ENCODE measurements at places on chromosomes 4 and X. TPM values are rescaled to one million over a fixed set of nuclear protein-coding genes. Genes with fewer than 3 reads are reported as not detected.
A peak's percentile ranks its signal among the peaks of the same experiment; 100 is the strongest.

The COX7B2 gene
- polyA plus RNA-seq, result not detected

The GJB1 gene
- polyA plus RNA-seq, result not detected

The ADGRL3 gene
- polyA plus RNA-seq, result 0.46 TPM

The RAB9B gene
- polyA plus RNA-seq, result 0.58 TPM

The TCP11X2 gene
- polyA plus RNA-seq, result not detected

The EMCN gene
- polyA plus RNA-seq, result not detected

The ATP11C gene
- 14.5 TPM for polyA plus RNA-seq

The WNK3 gene
- polyA plus RNA-seq, result 0.10 TPM

The SHROOM3 gene
- 10.8 TPM for polyA plus RNA-seq

The MAGEA2 gene
- not detected for polyA plus RNA-seq

The CCKAR gene
- not detected for polyA plus RNA-seq

The CTAG1A gene
- polyA plus RNA-seq, result not detected

DNA sequence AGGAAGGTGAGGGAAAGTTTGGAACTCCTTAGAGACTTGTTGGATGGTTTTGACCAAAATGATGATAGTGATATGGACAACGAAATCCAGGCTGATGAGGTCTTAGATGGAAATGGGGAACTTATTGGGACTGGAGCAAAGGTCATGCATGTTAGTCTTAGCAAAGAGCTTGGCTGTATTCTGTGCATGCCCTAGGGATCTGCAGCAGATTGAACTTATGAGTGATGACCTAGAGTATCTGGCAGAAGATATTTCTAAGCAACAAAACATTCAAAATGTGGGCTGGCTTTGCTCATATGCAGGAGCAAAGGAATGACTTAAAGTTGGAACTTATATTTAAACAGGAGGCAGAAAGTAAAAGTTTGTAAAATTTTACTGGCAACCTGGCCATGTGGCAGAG lies 489.3 kb upstream of the DIPK2B start:
- no peak for DNase-seq

GRCh38 chr4:123348946-123349345 lies 47.6 kb upstream of the SPRY1 start:
- DNase-seq, result no peak

- no peak for DNase-seq
Measured at GRCh38 chr4:109276482-109277095, 25.9 kb downstream of the COL25A1 start.

GRCh38 chrX:2629316-2630007 lies 61.6 kb upstream of the CD99 start:
- no peak for DNase-seq

DNA sequence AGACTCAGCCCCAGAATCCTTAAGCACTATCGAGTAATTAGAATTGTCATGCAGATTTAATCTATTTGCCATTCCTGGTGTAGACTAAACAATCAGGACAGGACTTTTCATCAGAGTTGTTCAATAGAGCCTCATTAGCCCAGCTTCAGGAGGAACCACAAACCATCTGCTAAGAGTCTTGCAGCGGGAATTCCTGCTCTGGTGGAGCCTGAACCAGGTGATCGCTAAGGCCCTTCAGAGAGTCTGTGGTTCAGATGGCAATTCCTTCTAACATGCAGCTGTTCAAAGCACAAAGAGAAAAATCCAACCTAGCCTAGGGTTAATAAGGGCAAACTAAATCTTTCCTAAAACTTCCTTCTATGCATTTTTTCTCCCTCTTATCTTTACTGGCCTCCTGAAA lies 119.1 kb upstream of the CPEB2 start:
- no peak for DNase-seq

DNA sequence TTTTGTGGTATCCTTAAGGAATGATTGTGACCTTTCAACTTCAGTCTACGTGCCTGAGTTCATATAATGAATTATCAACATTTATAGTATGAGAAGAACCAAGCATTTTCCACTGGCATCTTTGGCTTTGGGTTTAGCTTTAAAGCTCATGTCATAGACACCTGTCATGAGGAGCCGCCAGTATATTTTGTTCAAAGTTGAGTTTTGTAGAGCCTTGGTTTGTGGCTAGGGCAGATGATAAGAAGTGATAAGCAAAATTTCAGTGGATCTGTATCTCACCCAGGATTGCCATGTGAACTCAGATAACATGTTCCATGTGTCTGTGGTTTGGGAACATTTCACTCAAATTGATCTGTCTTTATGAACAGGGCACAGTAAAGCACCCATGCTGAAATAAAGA lies 873.2 kb downstream of the STPG2 start:
- no peak for DNase-seq

- no peak for DNase-seq
Measured at GRCh38 chr4:73087871-73088270, 18.4 kb upstream of the COX18 start.

DNA sequence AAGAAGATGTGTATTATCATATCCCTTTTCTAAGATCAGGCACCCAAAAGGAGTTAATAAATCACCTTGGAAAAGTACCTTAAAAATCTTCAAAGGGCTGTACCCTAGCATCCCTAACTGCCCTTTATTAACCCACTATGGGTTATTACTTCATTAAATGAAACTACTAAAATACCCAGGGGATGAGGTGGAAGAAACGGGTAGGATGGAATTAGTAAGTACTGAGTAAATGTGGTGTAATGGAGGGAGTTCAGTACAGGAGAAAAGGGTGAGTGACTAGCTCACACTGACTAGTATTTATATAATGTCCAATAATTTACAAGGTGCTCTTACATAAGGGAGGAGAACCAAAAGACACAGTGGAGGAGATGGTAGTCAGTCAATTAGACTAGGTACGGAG lies 51.0 kb upstream of the RASGEF1B start:
- DNase-seq, result no peak

DNA sequence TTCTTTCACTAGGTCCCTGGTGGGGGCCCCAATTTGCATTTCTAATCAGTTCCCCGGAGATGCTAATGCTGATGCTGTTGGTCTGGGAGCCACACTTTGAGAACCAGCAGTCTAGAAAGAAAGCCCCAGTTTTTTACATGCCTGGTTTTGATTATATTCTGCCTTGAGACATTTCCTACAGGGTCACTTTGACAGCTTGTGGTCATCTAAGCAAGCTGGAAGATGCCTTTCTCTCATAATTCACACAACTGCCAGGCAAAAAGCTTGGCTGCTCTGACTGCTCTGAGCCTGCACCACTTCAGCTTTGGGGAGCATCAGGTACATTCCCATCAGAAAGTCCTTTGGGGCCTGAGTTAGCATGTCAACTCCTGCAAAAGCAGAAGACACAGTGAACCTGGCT lies 5.9 kb upstream of the PLAC1 start:
- DNase-seq, result no peak

DNA sequence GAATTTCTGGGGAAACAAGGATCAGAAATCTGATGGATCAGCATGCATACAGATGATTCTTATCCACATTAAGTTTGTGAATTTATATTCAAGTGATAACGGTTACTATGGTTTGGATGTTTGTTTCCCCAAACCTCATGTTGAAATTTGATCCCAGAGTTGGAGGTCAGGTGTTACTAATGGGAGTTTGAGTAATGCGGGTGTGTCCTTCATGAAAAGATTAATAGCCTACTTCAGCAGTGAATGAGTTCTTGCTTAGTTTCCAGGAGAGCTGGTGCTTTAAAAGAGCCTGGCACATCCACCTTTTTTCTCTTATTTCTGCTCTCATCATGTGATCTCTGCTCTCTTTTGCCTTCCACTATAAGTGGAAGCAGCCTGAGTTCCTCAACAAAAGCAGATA lies 712.4 kb downstream of the IL1RAPL1 start:
- no peak for DNase-seq

GRCh38 chrX:39577985-39578869 lies 519.5 kb downstream of the BCOR start:
- no peak for DNase-seq

- DNase-seq, result peak; percentile 17
Measured at GRCh38 chrX:100409610-100410590, at the start of gene PCDH19. TSS of gene PCDH19 (minus strand) at chrX:100410273. CDS start at chrX:100408597, 1,676 bp downstream.

GRCh38 chrX:109889289-109890006 lies 113.5 kb upstream of the TMEM164 start:
- peak; percentile 27 for DNase-seq

DNA sequence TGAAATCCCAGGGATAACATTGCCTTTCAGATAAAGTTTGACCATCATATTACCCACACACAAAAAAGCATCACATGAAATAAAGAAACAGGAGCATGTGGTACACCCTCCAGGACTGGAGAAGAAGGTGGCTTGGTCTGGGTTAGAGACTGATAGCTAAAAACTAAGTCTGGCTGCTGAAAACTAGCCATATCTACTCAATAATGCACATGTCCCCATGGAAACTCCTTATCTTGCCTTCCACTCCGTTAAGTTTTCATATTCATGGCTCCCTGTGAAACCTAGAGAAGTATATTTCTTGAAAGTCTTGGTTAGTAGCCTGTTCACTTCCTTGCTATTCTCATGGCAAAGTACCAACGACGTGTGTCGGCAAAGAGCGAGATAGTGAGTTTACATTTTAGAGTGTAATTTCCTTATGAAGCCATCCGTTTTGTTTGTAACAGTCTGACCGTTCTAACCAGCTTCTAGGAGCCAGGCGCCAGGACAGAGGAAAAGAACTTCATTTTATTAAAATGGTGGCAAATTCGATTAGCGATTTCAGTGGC lies 6.7 kb upstream of the DCTD start:
- peak; percentile 76 for DNase-seq

DNA sequence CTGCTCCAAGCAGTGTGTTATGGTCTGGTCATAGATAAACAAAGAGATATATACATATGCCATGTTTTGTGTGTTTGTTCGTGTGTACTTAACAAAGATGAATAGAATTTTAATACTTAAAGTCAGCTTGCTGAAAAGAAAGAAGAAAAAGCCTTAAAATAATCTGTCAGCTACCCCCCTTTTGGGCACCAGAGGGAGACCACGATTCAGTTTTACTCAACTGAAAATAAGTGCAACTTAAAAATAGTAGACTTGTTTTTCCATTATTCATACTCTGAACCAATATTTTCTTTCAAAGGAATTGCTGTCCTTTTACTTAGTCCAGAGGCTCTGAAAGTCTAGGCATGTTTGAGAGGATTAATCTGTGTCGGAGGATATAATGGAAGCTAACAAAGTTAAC lies 181.7 kb upstream of the AGTR2 start:
- DNase-seq, result no peak

DNA sequence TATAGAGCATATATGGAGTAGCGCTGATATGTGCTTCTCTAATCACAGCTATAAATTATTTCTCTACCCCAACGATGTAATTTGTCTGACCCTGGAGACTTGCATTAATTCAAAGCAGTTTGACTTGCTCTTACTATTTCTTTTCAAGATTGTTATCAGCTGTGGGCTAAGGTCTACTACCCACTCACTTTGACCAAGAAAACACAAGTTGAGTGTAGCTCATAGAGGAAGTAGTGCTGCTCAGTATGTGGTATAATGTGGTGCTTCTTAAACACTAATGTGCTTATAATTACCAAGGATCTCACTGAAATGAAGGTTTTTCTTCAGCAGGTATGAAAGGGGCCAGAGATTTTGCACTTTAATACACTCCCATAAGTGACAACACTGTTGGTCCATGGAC lies 70.1 kb downstream of the INPP4B start:
- DNase-seq, result no peak

DNA sequence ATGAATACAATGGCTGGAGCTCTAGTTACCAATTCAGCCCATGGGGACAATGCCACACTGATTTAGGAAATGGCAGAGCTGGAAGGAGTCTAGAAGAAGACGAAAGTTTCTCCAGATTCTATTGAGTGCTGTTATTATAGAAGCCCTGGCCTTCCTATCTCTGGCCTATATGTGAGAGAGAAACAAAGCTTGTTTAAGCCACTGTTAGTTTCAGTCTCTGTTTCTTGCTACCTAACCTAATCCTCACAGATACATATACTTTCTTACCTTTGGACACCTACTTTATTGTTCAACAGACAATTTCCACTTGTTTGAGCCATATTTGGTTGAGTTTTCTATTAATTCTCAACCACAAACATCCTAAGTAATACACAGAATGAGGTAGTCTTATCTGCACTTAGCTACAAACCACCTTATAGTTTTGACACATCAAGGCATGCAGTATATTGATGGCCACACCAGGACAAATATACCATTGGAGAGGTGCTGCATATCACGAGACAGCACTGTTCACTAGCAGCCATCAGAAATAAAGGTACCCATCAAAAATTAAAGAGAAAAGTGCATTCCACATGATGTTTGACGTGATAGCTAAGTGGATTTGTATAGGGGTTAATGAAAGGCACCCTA lies 190.2 kb downstream of the SMIM20 start:
- no peak for DNase-seq

- no peak for DNase-seq
Measured at GRCh38 chr4:7365462-7366179, 69.1 kb downstream of the PSAPL1 start.

DNA sequence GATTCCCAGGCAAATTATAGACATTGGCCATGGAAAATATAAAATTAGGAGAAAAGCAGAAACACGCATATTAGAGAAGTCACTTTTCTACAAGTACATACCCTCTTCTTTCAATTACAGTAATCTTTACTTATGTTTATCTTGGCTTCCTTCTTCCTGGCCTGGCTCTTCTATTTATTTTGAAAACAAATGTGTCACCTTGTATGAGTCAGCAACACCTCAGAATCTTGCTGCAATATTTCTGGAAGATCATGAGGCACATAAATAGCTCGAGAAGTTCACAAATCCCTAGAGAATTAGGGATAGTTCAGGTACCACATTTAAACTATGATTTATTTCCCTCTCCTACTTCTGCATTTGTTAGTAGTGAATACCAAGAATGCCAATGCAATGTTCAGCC lies 124.6 kb downstream of the ANOS1 start:
- DNase-seq, result no peak

DNA sequence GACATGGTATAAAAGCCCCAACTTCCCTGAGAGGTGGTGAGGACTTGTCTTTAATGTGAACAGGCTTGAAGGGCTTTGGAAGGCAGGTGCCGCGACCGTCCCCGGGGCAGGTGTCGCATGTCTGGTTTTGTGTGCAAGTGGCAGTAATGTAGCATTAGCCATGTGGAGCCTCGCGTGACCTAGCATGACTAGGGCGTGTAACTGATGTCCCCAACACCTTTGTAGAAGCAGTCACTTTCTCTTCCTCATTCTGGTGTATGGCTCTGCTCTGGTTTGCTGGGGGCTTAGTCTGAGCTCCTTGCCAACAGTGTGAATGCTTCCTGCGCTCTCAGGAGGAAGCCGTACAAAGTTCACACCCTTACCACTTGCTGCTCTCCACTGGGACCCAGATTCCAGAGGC lies 145.7 kb downstream of the AMMECR1 start:
- DNase-seq, result no peak

- DNase-seq, result no peak
Measured at GRCh38 chr4:106034751-106035150, 139.5 kb downstream of the NPNT start.

DNA sequence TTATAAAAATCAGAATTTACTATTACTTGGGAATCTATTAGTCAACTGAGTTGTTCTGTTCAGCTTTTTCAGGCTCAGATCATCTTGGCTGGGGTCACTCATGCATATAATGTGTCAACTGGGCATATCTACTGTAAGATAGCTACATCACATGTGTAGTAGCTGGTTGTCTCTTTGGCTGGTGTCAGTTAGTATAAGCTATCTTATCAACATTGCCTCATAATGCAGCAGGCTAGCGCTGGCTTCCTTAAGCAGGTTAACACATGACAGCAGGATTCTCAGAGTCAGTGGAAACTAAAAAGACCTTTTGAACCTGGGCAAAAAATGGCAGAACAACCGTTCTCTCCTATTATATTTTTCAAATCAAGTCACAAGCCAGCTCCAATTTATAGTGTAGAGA lies 378.3 kb upstream of the PCDH10 start:
- DNase-seq, result no peak

GRCh38 chrX:132671229-132671641 lies 182.4 kb upstream of the MBNL3 start:
- peak; percentile 4 for DNase-seq
